ENCODE measurements at places on chromosomes 4 and X.

GRCh38 chr4:110195561-110196205 lies 2.7 kb downstream of the ELOVL6 start:
- no peak for ATAC-seq

- ATAC-seq, result no peak
These were observed at the start of gene CHRDL1 for GRCh38 chrX:110795645-110796406. Gene CHRDL1, minus strand, starts transcription at chrX:110795817. Its CDS starts 3,636 bp downstream, at chrX:110792181.

DNA sequence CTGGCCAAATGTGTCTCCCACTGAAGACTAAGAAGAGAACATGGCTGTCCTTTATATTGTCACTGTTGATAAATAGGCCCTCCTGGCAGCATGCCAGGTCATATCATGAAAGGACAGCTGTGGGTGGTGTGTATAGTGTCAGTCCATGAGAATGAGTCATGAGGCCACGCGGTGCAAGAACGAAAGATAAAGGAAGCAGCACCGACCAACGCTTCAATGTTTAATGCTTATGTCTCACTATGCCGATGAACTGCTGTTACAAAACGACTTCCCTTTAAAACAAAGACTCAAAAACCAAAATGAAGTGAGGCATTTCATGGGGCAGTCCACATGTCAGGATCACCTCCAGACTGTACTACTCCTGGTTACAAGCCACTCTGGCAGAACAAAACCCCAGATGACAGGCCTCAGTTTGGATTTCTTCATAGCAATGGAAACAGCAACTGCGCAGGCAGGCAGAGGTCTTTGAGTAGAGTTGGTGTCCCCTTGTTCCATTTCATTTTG lies 5.2 kb upstream of the TCEANC start:
- peak; percentile 96 for ATAC-seq

GRCh38 chrX:40578039-40578695 lies 2.6 kb upstream of the ATP6AP2 start:
- ATAC-seq, result no peak

DNA sequence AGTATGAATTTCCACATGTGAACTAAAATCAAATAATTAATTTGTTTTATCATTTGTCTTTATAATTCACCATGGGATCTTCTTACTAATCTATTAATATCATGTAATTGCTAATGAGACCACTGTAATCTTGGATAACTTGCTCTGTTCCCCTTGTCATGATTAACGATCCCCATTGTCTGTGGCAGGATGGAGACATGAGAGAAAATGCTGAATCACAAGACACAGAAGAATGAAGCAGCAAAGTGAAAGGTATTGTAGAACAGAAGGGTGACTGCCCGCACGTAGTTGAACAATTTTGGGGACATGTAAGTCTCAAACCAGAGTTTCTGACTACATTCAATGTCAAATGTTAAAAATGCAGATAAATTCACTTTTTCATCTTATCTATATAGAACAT lies 135.2 kb downstream of the EPHA5 start:
- no peak for ATAC-seq

- ATAC-seq, result no peak
These were observed 94.1 kb downstream of the ADRA2C start for GRCh38 chr4:3860061-3860912.

- no peak for ATAC-seq
These were observed 15.5 kb downstream of the SEL1L3 start for GRCh38 chr4:25847329-25847728.

- no peak for ATAC-seq
These were observed 783.5 kb downstream of the PCDH18 start for GRCh38 chr4:136748773-136749172.

GRCh38 chrX:112641449-112641848 lies 38.3 kb downstream of the LHFPL1 start:
- no peak for ATAC-seq

DNA sequence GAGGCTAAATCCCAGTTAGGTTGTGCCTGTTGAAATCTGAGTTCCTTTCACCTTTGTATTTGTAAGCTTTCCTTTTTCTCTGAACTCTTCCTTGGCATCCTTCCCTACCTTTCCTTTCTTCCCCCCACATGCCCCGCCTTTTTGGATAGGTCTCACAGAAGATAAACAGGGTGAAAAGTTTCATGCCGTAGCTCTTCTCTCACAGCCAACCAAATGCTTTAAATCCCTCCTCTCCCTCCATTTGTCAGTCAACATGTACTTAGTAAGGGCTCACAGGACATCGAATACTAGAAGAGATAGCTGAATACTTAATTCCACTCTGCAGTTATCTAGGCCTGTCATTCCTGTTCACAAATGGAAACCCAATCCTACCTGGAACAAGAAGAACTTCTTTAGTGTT lies 107.1 kb upstream of the BMPR1B start:
- ATAC-seq, result no peak

DNA sequence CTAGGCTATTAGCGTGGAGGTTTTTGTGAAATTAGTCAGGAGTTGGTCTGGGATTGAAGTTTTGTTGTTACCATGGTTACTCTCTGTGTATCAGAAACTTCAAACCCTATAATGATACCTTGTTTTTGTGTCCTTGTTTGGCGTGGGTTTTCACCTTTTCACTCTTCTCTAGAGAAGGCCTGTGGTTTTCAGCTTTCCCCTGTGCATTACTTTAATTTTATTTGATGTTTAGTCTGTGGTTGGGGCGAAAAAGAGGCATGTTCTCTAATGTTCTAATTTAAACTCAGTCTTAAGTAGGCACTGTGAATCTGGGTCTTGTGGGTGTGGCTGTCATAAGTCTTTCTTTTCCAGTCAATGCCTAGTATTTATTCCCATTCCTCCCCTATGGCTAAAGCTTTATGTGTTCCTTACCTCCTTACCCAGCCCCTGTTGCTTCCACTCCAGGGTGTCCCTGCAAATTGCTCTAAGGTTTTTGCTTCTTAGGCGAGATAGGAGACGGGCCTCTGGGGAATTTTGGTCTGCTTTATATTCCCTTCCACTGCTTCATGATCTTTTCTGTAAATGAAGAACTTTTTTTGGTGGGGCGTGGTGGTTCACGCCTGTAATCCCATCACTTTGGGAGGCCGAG lies 326.3 kb upstream of the ZCCHC13 start:
- peak; percentile 75 for ATAC-seq

- ATAC-seq, result no peak
These were observed 122.1 kb downstream of the MANBA start for GRCh38 chr4:102638621-102639020.

DNA sequence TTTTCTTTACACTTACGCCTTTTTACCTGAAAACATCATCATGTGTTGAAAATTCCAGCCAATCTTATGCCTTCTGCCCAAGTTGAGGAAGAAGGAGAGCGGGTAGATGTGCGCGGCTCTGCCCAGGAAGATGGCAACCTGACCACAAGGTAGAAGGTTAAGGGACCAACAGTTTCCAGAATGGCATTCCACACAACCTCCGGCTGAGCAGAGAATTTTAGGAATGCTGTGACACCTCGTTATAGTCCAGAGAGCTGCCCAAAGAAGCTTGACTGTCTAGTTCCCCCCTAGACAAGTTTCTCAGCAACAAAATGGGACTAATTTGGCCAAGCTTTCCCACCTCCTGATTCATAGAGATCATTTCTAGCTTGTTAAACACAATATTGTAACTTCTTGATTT lies 75.1 kb downstream of the CHST7 start:
- ATAC-seq, result no peak

DNA sequence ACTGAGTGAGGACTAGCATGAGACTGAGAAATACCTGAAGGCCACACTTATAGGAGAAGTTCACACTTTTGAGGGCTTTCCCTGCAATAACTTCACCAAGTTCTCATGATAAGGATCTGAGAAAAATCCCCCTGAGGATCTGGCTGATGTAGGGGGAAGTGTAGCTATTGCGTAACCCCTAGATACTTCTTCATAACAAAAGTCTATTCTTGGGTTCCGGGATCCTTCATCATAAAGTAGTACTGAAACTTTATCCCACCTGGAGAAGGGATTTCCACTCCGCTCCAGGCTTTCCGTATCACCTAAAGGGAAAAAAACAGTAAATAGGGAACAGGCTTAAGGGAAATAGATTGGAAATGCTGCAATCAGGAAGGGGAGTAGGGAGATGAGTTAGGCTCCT lies 13.3 kb downstream of the USP27X start:
- ATAC-seq, result no peak

GRCh38 chrX:70289793-70290770 lies at the start of the genes KIF4A and PDZD11:
Gene KIF4A, plus strand, starts transcription at chrX:70290104. Its CDS starts 355 bp downstream, at chrX:70290459.
Gene PDZD11, minus strand, starts transcription at chrX:70289927. Its CDS starts 586 bp downstream, at chrX:70289341.
- ATAC-seq, result peak; percentile 100

DNA sequence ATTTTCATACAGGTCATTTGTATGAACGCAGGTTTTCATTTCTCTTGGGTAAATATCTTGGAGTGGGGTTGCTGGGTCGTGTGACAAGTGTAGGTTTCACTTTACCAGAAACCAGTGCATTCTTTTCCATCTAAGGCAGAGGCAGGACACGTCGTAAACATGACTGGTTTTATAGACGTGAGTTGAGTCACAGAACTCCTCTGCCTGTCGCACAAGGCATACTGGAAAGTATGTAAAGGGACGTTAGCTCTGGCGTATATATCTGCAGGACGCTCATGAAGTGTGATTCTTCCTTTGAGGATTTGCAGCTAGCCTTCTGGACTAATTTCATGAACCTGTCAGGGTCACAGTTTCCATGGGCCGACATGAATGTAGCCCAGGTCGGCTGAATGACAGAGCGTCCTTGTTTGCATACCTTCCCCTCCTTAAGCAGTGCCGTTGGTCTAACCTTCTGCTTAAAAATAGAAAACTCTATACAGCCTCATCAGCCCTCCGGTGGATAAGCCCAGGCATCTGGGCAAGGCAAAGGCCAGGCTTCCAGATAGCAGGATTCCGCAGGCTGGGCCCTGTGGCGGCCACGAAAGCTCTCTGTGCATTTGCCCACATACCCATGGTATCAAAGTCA lies 106.0 kb downstream of the GPR143 start:
- no peak for ATAC-seq

DNA sequence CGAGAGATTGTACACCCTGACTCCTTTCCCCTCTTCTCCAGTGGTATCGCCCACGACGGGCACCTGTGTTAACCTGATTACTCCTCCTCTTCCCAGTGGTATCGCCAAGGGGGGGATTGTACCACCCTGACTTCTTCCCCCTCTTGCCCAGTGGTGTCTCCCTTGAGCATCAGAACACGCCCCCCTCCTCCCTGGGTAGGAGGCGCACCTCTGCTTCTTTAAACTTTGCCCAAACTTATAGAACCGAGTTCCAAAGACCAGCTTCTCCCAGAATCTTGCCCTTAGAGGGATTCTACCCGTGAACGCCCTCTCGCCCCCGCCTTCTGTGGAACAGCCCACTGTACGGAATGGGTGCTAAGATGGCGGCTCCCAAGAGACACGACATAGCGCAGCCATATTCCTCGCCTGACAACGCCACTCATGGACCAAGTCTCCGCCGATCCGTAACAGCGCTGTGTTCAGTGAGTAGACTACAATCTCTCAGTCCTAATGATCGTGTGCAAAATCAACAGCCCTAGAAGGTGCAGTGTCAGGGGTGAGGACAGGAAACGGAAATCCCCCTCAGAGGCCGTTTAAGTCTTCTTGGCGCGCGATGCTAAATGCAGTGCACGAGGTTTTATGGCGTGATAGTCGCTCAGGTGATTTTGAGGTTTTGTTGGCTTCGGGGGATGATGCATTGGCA lies 4.2 kb upstream of the ZNF157 start:
- peak; percentile 92 for ATAC-seq

DNA sequence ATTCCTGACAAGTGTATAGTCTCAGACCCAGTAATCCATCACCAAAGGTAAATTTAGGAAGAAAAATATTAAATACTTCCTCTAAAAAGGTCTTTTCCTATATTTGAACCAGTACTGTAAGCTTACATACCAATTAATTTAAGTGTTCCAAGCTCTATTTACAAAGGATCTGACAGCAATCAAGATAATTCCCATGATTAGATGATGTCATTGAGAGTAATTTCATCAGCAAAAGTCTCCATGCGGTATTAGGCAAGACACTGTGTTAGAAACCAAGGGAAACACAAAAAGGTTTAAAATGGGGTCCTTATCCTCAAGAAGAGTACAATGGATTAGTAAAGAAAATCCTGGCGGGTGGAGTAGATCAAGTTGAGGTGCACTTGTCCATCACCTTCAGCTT lies 198.5 kb downstream of the PRDM5 start:
- no peak for ATAC-seq

DNA sequence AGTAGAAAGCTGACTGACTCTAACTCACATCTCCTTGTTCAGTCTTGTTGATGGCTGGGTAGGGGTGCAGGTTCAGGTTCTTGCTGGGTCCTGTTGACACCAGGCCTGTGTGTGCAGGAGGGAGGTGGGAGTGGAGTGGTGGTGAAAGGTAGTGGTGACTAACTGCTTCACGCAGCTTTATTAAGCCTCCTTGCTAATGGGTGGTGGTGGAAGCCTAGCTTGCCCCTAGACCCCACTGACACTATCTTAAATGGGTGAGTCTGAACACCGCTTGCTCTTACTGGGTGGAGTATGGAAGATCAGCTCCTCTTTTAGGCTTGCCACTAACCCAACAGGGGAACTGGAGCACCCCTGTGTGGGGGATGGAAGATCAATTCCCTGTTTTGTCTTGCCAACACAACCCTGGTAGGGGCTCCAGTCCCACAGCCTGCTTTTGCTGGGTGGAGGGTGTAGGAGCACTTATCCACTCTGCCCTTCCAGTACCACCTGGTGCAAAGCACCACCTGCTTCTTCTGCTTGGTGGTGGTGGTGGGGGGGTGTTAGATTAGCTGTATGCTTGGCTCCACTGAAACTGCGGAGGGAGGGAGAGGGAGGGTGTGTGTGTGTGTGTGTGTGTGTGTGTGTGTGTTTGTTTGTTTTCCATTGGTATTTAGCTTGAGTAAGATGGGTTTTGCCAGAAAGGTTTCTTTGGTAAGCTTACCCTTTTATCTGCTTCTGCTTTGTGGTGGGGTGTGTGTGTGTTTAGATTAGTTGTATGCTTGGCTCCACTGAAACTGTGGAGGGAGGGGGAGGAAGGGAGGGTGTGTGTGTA lies 25.6 kb downstream of the KDM6A start:
- ATAC-seq, result peak; percentile 22

DNA sequence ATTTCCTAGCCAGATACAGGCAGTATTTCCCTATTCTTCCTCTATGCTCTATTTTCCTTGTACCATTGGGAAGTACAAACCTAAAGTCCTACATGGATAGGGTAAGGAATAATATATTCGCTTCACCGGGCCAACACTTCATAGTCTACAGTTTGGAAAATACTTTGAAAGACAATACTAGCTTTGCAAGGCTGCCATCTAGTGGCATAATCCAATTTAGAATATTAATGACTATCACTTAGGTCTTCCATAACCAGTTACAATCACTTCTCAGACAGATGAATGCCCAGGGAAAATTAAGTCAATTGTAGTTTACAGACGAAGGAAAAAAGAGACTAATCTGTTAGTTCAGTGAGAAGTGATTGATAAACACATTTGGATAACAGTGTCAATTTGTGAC lies 141.0 kb upstream of the FAM47C start:
- ATAC-seq, result no peak

- no peak for ATAC-seq
These were observed 26.1 kb upstream of the TET2 start for GRCh38 chr4:105120626-105121025.

Data from activated CD4-positive, CD25-positive, alpha-beta regulatory T cell treated with anti-CD3 and anti-CD28 coated beads, Interleukin-2, amount 50 U/mL, for 24 hours (primary cell).